ENCODE measurements at places on chromosomes 2 and 18.

GRCh38 chr18:75262511-75262910 is 51.9 kb downstream of the TSHZ1 start:
- no peak for DNase-seq

DNA sequence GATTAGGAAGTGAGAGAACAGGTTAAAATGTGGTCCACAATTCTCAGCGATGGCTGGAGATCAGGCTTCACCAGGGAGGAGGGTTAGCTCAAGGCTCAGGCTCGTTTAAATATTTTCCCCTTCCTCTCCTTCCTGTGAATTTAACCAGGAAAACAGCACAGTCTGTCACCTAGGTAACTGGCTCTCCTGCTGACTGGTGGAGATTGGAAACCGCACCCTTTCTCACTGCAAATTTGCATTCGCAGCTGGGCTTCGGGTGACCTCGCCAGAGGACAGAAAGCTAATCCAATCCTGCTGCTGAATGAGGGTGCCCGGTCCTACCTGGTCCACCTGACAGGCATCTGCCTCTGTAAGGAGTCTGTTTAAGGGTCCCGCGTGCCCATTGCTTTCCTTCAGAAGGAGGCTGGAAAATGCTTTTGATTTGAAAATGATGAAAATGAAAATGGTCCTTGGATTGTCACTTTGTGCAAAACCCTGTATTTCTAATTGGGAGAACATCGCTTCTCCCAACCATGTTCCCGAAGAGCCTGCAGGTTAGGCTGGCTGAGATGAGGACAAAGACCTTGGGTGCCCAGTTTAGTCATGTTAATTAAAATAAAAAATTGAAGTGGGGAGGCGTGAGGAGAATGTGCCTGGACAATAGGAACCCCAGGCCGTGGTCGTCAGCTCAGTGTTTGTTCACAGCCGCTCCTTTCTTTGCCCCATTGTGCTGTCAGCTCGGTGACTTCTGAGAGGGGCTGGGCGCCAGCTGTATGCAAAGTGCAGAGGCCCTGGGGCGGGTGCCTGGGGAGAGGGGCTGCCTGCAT is 43.4 kb upstream of the MTCL1 start:
- DNase-seq = no peak

- DNase-seq = no peak
Measured at GRCh38 chr18:9025091-9025838, 77.2 kb upstream of the NDUFV2 start.

- no peak for DNase-seq
Measured at GRCh38 chr2:68475110-68475509, 7.7 kb downstream of the APLF start.

DNA sequence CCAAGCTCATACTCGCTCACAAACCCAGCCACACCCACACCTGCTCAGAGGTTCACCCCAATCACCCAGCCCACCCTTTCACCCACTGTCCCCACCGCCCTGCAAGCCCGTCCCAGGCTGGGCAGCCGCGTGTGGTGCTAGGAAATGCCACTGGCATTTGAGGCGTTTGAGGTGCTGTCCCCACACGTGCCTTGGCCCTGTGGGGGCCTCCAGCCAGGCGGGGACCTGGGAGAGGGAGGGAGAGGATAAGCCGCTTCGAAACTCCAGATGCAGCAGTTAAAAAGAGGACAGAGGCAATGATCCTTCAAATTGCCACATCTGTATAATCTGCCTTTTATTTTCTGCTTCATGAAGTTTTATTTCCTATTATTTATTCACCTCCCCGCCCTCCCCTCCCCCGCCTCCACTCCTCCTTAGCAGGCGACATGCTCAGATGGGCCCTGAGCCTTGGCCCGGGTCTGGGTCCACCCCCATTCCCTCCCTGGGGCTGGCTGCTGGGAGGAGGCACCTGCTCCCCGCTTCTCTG is 35.9 kb downstream of the PSD4 start:
- DNase-seq = no peak

DNA sequence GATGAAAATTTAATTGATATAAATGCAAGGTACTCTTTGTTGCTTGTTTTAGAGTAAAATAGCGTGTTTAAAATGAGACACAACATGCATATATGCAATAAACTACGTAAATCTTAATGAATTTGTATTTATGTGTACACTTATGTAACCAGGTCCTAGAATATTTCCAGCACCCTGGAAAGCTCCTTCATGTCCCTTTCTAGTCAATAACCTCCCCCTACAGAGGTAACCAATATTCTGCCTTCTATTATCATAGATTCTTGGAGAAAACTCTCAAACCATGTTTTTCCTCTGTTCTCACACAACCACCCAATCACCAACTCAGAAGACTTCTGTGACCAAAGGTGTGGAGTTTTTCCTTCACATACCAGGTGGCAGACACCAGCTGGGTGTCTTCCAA is 79.6 kb upstream of the THUMPD2 start:
- no peak for DNase-seq

GRCh38 chr2:29562319-29562718 is 359.1 kb downstream of the ALK start:
- DNase-seq = no peak

DNA sequence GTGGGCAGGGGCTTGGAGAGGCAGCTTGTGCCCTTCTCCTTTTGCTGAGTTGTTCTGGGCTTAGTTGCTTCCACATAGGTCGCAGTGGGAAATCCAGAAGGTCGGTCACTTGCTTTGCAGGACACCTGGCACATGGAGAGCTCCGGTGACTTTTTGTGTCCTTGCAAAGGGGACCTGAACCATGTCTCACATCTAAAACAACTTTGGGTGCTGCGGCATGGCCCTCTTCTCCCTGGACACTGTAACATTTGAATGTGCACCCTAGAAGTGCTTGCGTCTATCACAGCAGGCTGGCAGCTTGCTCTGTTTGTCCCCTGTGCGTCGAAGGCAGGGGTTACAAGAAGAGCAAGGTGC is 189.9 kb upstream of the TWIST2 start:
- DNase-seq = no peak

GRCh38 chr18:9506046-9506792 is 30.9 kb downstream of the RALBP1 start:
- no peak for DNase-seq

DNA sequence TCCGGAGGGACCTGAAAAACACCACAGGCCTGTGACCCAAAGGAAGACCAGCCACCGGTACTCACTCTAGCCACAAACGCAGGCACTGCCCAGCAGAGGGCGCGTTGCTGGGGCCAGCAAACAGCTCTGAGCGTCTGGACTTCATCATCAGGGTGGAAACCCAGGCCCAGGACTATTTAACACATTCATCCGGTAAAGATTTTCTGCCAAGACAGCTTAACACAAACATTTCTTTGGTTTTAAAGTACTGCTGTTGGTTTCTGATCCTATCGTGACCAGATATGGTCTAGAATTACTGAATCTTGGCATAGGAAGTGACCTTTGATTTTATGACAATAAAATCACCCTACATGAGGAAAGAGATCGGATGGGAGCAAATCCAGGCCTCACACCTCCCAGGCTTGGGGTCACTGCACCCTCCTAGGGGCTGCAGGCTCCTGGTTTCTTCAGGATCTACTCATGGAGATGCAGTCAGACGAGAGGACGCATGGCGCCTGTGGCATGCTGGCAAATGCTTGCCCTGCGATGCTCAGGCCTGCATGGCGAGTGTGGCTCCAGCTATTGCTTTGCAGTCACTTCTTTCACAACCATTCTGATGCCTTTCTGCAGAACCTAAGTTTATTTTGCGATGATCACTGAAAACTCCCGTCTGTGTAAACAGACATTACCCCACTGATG is 130.4 kb downstream of the COL4A4 start:
- DNase-seq = no peak

DNA sequence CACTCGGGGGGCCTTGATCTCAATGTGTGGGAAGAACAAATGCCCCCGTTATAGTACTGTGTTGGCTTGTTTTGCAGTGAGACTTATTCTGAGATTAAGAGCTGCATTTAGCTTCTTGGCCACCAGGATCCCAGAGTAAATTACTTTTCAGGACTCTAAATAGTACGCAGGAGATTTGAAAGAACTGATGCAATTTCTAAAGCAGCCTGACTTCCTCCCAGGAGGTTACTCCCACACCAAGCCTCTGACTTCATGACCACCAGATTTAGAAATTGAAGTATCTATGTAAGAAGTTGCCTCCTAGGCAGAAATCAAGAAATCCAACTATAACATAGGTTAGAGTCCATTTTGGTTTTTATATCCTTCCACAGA is 67.0 kb downstream of the FEZ2 start:
- DNase-seq = peak; percentile 81

DNA sequence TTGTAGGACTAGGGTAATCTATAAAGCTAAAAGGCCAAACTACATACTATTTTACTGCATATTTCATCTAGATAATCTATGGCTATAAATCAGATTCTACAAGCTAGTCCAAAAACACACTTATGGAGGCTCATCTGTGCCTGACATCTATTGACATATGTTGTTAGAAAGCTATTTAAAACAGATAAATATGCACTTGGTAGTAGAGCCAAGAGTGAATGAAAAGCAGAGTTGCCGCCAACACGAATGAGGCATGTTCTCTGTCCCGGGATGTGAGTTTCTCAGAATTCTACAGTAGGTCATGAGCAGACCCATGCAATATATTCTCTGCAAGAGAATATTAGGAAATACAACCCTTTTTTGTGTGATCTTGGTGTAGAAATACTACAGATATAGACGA is 66.7 kb upstream of the LPIN2 start:
- DNase-seq = no peak

GRCh38 chr2:216056739-216057138 is 24.9 kb downstream of the PECR start:
- no peak for DNase-seq

GRCh38 chr2:82752396-82752795 is 1706.7 kb downstream of the SUCLG1 start:
- DNase-seq = no peak

DNA sequence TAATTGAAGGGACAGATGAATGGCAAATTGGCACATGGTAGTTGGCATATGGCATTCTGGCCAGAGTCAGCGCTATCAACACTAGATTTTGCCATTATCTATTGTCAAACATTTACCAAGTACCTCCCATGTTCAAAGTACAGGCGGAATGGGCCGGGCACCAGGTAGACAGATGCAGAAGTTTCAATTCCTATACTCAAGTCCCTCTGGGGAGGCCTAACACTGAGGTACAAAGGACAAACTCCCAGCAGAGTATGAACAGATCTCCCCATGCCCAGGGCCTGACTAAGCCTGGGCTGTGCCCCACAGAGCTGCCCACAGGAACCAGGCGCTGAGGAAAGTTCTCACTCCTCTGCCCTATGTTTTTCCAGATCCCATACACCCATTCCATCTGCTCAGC is 257.5 kb upstream of the KLHL29 start:
- no peak for DNase-seq

- no peak for DNase-seq
Measured at GRCh38 chr2:201135386-201135785, 19.4 kb downstream of the CFLAR start.

DNA sequence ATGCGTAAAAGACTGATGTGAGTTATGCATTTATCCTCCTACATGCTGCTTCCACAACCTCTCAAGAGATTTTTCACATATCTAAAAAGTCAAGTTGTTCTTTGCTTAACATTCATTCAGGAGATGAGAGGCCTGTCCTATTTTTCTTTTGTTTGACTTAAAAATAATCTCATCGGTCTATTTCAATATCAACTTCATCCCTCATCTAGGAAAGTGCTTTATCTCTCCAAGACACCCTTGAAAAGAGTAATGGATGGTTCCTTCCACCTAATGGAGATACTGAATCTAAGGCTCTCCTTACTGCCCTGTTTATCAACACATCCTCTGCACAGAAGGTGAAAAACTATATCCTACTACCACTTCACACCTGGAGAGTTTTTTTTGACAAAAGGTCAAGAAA is 2.4 kb downstream of the NFE2L2 start:
- DNase-seq = no peak

GRCh38 chr2:167582619-167583018 is 664.8 kb downstream of the STK39 start:
- DNase-seq = no peak

GRCh38 chr2:6143812-6144211 is 451.6 kb downstream of the SOX11 start:
- DNase-seq = no peak

DNA sequence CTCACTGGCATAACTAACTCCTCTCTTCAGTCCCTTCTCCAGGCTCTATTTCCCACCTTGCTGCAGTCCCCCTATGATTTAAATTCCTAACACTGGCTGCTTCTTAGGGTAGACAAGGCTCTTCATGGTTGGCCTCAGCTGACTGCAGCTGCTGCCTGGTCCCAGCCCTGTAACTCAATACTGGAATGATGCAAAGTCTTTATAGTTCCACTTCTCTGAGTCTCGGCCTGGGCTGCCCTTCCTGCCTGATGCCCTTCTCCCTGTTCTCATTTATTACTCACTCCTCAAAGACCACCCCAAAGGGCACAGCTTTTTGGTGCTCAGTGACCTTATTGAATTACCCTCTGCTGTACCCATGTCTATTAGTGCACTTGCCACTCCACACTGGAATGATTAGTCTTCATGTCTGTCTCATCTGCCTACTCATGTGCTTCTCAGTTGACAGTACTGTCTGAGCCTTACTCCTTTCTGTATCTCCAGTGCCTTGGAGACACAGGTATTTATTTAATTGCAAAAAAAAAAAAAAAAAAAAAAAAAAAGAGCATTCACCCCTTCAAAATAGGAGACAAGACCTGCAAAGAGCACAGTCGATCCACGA is 199.4 kb upstream of the REV1 start:
- no peak for DNase-seq

- DNase-seq = no peak
Measured at GRCh38 chr2:151908204-151908882, 80.1 kb upstream of the ARL5A start.

DNA sequence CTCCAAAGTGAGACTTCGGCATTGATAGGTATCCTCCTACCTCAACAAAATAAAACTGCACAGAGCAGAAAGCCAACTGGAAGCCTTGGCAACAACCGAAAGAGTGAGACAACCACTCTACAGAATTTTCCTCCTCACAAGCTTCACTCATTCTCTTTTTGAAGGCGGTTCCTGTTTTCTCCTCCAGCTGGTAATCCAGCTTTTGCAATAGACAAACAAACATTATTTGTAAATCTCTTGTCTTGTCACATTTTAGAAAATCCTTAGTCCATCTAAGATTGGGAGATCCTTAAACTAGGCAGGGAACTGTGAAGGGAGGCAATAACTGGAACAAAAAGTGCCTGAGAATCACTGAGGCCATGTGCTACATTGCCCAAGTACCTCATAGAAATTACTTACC is 332.4 kb downstream of the BCL11A start:
- no peak for DNase-seq

DNA sequence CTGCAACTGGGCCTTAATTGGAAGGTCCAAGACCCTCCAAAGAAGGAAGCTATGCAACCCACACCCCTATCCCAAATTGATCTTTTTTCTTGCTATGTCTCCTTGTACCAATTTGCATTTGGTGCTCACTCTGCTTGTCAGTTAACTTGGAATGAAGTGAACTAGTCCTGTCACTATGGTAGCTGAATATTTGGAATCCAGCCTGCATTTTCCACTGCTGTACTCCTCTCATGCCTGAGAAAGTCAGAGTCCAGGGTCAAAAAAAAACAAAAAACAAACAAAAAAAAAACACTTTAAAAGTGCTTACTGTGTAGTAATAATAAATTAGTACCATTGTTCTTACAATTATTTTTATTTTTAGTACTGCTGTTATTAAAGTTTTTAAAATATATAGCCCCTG is 462.8 kb upstream of the SLC8A1 start:
- DNase-seq = no peak

GRCh38 chr2:149492923-149493322 is 94.7 kb downstream of the MMADHC start:
- DNase-seq = no peak

Measured in GF-D8 (cell line).